NCI-H345 (cell line): ENCODE measurements at places on chromosomes 12 and 14.
A peak's percentile ranks its signal among the peaks of the same experiment; 100 is the strongest.

- DNase-seq = no peak
These were observed 422.1 kb upstream of the SYT1 start for GRCh38 chr12:78442454-78442801.

- no peak for DNase-seq
These were observed 8.0 kb downstream of the PXMP2 start for GRCh38 chr12:132695431-132695830.

- DNase-seq = peak; percentile 83
These were observed 64.3 kb upstream of the RBM19 start for GRCh38 chr12:114030451-114030850.

DNA sequence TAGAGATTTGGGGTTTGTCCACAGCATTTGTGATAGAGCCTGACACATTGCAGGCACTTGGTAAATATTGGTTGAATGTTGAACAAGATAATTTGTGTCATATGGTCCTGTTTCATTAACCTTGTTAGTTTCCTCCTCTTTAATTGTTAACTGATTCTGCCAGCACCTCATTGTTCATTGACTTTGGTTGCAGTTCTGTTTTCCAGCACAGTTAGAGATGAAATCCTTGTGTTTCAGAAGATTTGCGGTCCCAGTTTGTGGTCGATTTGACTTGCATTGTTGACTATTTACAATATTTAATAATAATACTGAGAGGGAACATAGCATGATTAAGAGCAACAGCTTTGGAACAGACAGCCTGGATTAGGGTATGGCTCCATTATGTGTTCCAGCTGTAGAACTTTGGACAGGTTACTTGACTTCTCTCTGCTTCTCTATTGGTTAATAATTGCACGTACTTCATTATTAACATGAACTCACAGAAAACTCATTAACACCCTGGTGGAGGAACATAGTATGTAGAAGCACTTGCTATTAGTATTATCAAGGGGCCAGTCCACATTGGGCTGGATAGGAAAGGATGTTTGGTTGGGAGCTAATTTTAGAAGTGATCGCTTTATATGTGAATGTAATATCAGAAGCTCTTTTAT lies 8.7 kb downstream of the DRAM1 start:
- DNase-seq = no peak

- no peak for DNase-seq
These were observed 516.9 kb downstream of the SLC16A7 start for GRCh38 chr12:60112763-60113162.

DNA sequence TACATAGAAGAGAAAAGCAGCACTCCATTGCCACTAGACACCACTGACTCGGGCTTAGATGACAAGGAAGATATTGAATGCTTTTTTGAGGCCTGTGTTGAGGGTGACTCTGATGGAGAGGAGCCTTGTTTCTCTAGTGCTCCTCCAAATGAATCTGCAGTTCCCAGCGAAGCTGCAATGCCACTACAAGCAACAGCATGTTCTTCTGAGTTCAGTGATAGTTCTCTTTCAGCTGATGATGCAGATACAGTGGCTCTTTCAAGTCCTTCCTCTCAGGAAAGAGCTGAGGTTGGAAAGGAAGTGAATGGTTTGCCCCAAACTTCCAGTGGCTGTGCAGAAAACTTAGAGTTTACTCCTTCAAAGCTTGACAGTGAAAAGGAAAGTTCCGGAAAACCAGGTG lies 114.5 kb upstream of the NPAS3 start:
- DNase-seq = no peak

DNA sequence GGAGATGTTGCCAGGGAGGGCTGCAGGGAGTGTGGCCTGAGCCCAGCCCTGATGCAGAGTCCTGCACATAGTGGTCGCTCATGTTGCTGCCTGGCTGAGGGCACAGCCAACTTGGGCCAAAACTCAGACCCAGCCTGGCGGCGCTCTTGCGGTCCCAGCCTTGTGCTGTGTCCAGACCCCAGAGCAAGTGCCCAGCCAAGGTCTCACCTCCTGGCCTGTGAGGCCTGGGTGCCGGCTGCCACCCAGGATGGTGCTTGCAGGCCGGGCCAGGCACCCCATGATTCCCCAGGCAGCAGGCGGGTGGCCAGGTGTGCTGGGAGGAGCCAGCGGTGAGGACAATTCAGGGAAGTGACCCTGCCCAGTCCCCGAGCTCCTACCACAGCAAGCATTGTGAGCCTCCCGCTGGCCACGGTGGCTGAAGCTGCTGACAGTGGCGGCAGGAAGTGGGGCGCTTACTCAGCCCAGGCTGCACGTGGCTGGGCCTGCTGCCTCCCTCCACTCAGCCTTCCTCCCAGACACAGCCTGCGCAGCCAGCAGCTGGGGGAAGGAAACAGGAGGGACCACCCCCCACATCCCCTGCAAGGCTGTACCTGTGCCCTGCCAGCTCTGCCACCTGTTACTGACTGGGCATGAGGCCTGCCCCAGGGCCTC lies 17.7 kb upstream of the PGF start:
- DNase-seq = no peak

DNA sequence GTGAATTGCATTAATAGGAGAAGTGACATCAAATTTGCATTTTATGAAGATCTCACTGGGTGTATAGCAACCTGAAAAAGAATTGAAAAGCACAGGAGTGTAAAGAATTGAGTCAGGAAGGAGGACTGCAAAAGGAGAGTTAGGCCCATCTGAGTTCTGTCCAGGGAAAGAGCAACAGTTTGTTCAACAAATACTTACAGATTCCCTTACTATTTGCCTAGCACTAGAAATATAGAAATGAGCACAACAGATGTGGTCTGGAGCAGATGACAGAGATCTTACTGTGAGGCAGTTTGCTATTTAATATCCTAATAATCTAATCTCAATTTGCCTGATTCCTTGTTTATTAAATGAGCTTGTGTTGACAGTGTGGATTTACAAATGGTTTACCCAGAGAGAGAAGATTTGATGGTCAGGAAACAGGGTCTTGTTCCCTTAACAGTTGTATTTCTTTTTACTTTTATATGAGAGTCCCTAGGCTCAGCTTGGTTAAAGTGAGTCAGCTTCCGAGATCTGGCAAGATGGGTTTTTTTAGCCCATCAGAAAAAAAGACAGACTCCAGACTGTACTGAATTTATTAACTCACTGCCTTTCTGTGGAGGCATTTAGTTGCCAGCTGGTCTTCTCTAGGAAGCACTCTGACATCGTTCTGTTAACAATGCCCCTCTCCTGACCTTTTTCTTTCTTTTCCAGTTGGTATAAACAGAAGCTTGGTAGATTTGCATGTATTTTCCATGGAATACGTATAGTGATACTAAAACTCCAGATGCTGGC lies 229.7 kb downstream of the TTC6 start:
- DNase-seq = no peak

- DNase-seq = no peak
These were observed 125.9 kb downstream of the PRICKLE1 start for GRCh38 chr12:42463671-42464070.

DNA sequence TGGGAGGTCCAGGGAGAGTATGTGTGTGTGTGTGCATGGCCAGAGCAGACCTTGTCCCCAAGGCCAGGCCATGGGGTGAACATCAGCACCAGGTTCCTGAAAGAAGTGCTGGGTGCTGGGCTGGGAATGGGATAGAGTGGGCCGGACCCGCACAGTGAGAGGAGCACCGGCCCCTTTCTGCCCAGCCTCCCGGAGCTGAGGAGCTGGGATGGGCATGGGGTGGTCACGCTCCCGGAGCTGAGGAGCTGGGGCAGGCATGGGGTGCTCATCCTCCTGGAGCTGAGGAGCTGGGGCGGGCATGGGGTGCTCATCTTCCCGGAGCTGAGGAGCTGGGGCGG lies 83.3 kb downstream of the B4GALNT3 start:
- no peak for DNase-seq

GRCh38 chr14:45185100-45185814 lies 49.5 kb downstream of the FANCM start:
- no peak for DNase-seq

DNA sequence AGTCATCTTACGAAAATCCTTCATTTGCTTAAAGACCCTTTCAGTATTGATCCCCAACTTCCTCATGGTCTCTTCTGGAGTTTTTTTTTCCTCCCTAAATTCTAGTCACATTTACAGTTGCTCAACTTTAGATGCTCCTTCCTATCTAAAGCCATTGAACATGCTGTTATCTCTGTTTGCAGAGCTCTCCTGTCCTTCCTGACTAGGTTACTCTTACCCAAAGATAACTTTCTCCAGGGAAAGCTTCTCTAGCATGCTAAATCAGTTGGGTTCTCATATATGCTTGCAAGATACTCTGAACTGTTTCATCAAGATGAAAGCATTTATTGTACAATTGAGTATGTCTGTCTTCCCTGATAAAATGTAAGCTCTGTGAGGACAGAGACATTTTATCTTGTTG lies 1.8 kb upstream of the RAB21 start:
- no peak for DNase-seq

DNA sequence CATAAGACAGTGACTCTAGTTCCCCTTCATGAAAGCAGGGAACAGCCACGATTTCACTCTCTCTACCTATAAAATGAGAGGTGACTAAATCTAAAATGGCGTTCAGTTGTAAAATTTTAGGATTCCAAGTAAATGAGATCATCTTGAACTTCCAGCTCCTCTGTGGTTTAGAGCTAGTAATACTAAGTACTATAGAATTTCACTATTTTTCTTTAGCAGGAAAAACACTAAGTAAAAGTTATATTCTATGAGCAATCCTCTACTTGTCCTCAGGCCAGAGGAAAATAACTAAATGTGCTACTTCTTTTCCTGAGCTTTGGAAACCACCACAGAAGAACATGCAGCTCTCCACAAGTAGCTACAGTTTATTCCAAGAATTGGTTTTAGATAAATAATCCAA lies 55.6 kb downstream of the NIN start:
- DNase-seq = no peak

DNA sequence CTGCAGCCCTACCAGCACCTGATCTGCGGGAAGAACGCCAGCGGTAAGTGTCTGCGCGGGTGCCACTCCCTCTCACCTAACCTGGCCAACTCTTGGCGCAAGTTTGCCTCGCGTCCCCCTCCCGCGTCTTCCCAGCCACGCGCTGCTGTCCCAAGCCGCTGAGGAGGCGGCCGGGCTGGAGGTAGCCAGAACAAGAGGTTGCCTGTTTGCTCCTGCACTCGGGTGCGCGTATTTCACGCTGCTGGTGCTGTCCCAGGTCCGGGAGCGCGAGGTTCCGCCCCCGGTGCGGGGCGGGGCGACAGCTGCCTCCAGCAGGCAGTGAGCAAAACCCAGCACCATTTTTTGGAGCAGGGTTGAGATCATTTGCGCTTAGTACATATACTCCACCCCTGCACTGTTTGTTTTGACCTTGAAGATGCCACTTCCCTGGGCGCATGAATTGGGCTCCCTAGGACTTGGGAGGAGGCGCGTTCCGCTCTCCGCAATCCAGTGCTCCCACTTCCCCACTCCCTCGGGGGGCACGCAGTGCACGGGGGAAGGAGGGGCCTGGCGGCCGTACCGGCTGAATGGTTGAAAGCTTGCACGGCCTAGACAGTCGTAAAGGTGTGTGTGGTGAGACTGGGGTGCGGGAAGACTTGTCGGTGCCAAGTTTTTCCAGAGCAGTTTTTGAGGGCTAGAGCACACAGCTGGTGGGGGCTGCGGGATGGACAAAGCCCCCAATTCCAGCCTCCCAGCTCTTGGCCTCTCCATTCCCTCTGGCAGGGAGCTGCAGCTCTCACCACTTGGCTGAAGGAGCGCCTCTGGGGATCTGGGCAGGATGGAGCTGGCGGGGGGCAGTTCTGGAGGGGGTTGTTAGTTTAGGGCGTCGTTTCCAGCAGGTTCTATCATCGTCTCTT lies 226.9 kb upstream of the CRY1 start:
- DNase-seq = peak; percentile 87
